T1000 (cell line): ENCODE measurements at places on chromosomes 12 and 14.
A peak's percentile ranks its signal among the peaks of the same experiment; 100 is the strongest.

GRCh38 chr14:70982200-70982599 is 74.9 kb downstream of the PCNX1 start:
- no peak for DNase-seq

DNA sequence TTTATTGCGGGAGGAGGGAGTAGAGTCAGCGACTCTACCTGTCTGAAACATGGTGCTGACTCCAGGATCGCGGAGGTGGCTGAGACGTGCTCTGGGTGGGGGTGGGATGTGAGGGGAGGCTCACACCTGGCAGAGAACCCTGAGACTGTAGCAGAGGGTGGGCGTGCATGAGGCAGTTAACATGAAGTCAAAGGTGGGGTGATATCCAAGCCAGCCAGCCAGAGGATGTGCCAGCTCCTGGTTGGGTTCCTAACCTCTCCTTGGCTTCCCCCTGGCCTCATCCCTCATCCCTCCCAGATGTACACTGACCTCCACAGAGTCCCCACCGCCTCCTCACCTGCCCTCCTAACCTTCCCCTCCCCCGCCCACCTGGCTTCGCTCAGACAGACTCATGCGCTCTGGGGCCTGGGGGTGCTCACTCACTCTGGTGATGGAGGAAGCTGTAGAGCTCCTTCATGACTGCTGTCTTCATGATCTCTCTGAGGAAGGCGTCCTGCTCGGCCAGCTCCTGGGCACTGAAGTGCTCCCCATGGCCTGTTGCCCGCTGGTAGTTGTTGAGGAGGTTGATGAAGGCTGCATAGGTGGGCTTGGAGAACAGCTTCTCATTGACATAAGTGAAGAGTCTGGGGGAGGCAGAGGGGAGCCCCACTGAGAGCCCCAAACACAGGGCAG is 9.3 kb downstream of the ENDOU start:
- DNase-seq = no peak

GRCh38 chr12:133080026-133080367 is 726 bp upstream of the ZNF140 start:
- DNase-seq = peak; percentile 87

- DNase-seq = no peak
These were observed 15.4 kb downstream of the BHLHE41 start for GRCh38 chr12:26109343-26109881.

- no peak for DNase-seq
These were observed 305.4 kb downstream of the PCNX1 start for GRCh38 chr14:71212683-71213107.

DNA sequence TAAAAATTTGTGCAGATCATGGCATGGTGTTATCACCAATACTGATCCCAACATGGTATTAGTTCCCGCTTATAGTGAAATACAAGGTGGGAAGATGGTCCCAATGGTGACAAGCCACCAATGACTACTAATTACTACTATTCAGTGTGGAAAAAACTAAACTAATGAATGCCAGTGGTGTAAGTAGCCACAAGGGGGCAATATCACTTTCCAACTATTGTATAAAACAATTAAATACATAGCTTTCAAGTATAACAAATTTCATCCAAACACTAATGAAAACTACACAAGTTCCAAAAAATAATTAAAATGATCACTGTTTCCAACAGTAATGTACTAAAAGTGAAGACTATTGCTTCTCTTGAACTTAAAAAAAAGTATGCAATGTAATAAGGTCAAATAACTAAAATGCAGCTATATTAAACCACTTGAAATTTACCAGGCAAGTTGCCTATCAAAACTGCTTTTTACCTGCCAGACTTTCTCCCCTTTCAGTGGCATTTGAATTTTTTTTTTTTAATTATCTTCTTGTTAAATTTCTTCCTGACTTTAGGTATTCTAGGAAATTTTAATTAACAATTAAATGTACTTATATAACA is 58.0 kb downstream of the PAPLN start:
- DNase-seq = no peak

DNA sequence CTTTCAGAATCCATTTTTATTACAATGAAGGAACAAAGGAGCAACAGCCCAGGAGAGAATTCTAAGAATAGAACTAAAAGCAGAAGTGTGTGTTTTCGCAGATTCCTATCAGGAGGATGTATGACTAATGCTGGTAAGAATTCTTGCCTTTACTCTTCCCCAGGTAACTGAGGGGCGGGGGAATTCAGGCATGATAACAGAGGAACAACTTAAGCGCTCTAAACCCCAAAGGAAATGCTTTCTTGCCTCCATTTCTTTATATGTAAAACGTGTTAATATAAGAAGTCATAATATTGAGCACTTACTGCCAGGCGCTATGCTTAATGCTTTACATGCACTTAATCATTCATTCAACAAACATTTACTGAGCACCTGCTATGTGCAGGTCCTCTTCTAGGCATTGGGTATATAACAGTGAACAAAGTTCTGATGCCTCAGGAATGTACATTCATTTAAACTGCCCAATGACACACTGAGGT is 4.5 kb downstream of the HCAR1 start:
- no peak for DNase-seq

DNA sequence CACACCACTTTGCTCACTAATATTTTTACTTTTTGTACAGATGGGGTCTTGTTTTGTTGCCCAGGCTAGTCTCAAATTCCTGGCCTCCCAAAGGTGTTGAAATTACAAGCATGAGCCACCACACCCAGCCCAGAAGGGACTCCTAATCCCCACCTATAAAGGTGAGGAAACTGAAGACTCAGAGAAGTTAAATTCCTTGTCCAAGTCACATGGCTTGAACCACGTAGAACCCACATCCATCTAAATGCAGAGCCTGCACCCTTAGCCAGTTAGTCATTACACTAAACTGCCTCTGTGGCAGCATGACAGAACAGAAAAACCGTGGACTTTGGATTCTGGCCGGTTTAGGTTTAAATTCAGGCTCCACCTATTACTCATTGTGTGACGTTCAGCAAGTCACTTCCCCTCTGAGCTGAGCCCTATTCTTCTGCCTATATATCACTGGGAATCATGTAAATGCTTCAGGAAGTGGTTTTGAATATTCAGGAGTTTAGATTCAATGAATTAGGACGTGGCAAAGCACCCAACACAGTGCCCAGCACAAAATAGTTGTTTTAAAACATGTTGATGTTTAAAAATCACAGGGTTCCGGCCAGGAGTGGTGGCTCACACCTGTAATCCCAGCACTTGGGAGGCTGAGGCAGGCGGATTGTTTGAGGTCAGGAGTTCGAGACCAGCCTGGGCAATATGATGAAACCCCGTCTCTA is 3.0 kb upstream of the CORO1C start:
- DNase-seq = peak; percentile 16

- no peak for DNase-seq
These were observed 49.1 kb upstream of the DAAM1 start for GRCh38 chr14:59139324-59139723.

- DNase-seq = no peak
These were observed 8.6 kb downstream of the CIPC start for GRCh38 chr14:77106666-77107065.

- DNase-seq = no peak
These were observed 69.4 kb downstream of the CD163L1 start for GRCh38 chr12:7374423-7375144.

- DNase-seq = no peak
These were observed 26.0 kb downstream of the ITPK1 start for GRCh38 chr14:93089521-93090269.

- DNase-seq = no peak
These were observed 89.8 kb downstream of the STAB2 start for GRCh38 chr12:103676893-103677292.

DNA sequence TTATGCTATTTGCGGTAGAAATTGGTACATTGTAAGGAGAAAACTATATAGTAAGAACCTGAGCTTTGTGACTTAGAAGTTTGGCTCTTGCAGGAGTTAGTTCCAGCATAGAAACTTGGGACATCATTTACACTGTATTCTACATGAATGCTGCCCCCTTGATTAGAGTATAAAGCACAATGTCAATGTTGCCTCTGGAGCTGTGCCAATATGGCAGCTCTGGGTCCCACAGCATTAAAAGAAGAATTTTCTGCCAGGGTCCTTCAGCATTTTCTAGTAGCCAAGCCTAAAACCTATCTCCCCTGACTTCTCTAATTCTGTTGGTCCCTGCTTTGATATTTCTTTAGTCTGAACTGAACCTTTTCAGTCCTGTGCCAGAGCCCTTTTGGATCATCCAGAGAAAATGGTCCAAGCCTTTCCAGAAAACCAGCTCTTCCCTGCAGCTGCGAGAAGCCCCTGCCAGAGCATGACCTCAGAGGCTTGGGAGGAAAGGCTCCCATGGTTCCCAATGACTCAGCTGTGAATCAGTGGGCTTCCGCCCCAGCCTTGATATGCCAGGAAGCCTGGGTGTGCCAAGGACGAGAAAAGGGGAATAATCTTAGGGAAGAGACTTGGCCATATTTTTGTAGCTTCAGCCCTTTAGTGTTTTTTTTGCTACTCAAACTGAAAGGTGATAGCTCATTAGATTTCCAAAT is 43.2 kb downstream of the PLEKHG7 start:
- DNase-seq = peak; percentile 70

DNA sequence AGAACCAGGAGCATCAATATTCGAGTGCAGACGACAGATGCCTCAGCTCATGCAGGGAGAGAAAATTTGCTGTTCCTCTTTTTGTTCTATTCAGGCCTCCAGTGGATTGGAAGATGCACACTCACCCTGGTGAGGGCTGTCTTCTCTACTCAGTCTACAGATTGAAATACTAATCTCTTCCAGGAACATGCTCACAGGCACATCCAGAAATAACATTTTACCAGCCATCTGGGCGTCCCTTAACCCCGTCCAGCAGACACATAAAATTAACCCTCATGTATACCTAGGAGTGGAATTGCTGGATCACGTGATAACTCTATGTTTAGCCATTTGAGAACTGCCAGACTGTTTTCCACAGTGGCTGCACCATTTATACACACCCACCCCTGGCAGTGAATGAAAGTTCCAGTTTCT is 4.5 kb upstream of the OAS2 start:
- no peak for DNase-seq

DNA sequence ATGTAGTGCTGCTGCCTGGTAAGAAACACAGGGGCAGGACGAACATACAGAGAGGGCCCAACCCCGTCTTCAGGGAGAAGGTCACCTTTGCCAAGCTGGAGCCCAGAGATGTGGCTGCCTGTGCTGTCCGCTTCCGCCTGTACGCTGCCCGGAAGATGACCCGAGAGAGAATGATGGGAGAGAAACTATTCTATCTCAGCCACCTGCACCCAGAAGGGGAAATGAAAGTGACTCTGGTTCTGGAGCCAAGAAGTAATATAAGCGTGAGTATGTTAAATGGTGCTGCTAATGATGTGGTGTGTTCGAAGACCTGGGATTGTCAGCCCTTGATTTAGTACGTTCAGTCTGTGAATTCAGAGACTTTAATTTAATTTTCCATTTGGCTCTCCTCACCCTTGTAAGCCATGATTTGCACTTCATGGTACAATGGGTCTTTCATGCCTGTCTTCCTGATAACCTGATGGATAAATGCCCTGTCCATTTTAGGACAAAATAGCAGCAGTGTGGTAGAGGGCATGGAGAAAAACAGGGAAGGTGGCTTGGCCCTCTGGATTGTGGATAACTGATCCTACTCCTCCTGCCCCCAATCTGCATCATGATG is 318.9 kb downstream of the SNAPC1 start:
- no peak for DNase-seq

DNA sequence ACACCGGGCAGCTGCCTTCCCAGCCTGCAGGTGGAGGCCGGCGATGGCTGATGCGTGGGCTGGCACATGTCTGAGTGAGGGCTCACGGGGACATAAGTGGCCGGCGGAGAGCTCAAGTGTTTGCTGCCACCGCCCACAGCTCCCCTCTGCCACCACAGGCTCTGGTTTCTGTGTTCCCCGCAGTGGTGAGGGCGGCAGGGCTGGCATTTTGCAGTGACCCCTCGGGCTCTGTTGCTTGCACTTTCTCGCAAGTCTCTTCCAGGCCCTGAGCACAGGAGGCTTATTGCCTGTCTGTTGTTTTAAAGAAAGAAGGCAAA is 271.0 kb upstream of the RTL1 start:
- no peak for DNase-seq

- no peak for DNase-seq
These were observed 19.6 kb upstream of the SLC8A3 start for GRCh38 chr14:70208380-70208779.

- no peak for DNase-seq
These were observed 8.8 kb downstream of the VDR start for GRCh38 chr12:47896022-47896421.

GRCh38 chr14:58730792-58731464 is 93.2 kb downstream of the DACT1 start:
- DNase-seq = no peak

DNA sequence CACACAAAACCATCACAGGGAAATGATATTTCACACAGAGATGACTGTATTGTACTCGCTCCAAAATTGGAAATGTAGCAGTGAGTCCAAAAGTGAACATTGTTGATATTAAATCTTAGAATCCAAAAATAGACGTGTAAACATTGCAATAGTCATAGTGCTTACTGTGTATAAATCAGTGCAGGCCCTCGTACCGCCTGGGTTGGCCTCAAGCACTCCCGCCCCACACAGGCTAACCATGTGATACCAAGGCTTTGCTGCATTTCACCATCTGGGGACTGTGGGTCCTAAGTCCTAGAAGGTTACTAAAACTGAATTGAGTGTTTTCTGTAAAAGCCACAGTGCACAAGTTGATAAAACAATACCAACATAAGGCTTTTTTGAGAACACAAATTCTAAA is 107.3 kb downstream of the PPP2R5E start:
- DNase-seq = no peak

GRCh38 chr14:28300356-28300755 is 466.2 kb upstream of the FOXG1 start:
- DNase-seq = no peak

GRCh38 chr12:25768151-25768550 is 190.3 kb upstream of the RASSF8 start:
- no peak for DNase-seq

GRCh38 chr12:120529641-120530417 is 871 bp upstream of the COQ5 start:
- DNase-seq = no peak

GRCh38 chr12:85580562-85581168 is 255.5 kb downstream of the RASSF9 start:
- DNase-seq = no peak
